ENCODE measurements at places on chromosomes 12 and 14.

DNA sequence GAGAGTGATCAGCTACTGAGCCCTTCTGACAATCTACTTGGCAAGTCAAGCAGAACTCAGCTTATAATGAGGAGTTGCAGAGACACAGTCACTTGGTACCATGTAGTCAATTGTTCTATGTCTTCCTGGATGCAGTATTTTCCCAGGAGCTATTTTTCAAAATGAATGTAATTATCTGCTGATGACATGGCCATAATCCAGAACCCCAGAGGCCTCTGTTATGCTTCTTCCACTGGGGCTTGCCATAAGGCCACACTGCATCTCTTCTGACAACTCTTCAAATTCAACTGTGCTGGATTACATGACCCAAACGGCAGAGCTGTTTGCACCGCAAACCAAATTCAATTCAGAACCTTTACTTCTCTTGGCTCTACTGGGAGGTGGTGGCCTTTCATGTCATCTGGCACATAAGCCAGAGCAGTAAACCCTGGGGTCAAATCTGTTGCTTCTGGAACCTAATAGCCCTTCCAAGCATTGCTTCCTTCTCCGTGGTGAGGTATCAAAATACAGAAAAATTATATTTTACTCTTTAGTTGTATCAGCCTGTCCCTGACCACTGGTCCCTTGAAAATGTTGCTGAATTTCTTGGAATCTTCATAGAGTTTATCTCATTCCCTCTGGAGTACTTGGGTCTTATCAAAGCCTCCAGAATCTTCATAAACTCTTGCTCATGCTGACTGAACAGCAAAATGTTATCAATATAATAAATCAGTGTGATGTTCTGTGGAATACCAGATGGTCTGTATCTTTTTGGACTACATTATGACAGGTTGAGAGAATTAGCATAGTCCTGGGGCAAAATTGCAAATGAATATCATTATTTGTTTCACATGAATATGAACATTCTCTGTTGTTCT is 79.4 kb upstream of the DCN start:
- DNase-seq: no peak

GRCh38 chr12:132489602-132490266 is at the start of gene FBRSL1:
TSS of gene FBRSL1 (plus strand) at chr12:132490151.
- peak; percentile 96 for DNase-seq

GRCh38 chr14:29712601-29713000 is 215.0 kb downstream of the PRKD1 start:
- no peak for DNase-seq

DNA sequence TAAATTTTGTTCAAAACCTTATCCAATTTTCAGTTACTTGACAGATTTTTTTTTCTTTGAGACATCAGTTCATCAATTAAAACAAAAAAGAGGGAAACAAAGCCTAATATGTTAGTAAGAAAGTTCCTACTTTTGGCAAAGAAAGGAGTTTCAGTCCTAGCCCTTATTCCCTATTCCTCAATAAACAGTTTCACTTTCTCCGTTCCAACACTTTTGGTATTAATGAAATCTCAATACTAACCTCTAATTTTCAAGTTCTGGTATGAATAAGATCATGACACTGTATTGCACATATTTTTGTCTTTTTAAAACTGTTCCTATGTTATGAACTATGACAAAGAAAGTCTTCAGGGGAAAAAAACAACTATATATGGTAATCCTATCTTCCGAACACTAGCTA is 48.4 kb downstream of the RPS6KA5 start:
- no peak for DNase-seq

DNA sequence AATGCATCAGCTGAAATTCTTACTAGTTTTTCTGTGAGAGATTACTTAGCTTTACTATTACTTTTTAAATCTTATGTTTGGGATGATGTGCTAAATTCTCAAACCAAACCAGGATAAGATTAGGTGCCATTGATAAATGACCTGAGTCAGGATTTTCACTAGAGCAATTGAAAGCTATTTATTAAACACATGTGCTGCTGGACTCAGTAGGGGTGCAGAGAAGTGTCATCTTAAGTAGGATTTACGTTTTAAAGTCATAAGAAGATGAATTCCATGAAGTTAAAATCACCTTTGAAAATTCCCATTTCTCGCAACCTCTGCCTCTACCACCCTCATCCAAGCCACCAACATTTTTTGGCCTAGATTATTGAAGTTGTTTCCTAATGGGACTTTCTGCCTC is 8.8 kb downstream of the TMEM263 start:
- DNase-seq: no peak

- DNase-seq: no peak
Measured at GRCh38 chr12:9707356-9707755, 25.5 kb downstream of the CLECL1 start.

GRCh38 chr12:65205886-65206285 is 36.5 kb downstream of the LEMD3 start:
- no peak for DNase-seq

DNA sequence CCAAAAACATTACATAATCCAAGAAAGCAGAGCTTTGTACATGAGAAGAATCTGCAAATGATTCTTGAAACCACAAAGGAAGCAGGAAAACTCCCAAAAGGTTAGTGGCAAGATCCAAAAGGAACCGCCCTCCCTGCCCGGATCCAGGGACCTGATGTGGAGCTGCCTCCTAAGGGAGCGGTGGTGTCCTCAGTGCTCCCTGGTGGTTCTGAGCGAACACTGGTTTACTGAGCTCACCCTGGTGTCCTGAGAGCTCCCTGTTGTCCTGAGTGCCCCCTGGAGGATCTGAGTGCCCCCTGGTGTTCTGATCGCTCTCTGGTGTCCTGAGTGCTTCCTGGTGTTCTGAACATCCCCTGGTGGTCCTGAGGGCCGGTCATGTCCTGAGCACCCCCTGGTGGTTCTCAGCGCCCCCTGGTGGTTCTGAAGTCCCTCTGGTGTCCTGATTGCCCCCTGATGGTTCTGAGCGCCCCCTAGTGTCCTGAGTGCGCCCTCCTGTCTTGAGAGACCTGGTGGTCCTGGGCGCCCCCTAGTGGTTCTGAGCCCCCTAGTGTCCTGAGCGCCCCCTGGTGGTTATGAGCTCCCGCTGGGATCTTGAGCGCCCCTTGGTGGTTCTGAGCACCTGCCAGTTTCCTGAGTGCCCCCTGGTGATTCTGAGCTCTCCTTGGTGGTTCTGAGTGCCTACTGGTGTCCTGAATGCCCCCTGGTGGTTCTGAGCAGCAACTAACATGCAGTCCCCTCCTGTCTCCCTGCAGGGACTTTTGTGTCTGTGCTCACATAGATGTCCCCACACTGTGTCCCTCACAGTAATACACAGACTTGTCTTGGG is 891.1 kb downstream of the TMEM121 start:
- no peak for DNase-seq

GRCh38 chr12:92675092-92675865 is 27.5 kb upstream of the PLEKHG7 start:
- DNase-seq: no peak

DNA sequence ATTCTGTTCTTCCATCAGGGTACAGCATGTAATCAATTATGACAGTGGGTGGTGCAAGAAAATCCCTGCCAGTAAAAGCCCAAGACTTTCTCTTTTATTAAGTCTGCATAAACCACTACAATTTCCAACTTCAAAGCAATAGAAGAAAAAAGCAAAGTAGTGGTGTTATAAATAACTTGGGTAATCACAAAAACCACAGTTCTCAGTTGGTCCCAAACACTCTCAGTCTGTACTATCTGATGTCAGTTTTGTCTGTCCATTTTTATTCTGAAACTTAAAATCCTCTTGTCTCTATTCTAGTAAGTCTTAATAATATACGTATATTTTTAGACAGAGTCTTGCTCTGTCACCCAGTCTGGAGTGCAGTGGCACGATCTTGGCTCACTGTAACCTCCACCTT is 8.8 kb upstream of the TIGAR start:
- no peak for DNase-seq

- no peak for DNase-seq
Measured at GRCh38 chr14:69996216-69996615, 117.0 kb downstream of the SMOC1 start.

GRCh38 chr12:26132866-26133265 is 8.0 kb upstream of the BHLHE41 start:
- no peak for DNase-seq

GRCh38 chr12:116157845-116158267 is 119.6 kb downstream of the MED13L start:
- no peak for DNase-seq

GRCh38 chr12:42585154-42585840 is 4.2 kb downstream of the PRICKLE1 start:
- DNase-seq: no peak

DNA sequence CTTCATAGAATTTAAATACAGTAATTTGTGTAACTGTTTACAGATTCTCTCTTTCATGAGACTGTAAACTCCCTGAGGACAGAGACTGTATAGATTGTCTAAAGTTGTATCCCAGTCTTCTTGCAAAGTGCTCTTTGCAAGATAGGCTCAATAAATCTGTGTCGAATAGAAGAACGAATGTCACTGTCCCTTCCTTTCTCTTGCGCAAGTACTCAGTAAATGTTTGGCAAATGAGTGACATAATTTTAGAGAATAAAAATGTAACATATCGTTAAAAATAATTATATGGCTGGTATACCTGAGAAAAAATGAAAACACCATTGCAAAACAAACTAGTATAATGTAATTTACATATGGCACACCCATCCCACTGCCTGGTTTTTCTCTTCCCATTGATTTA is 1.9 kb upstream of the RALGAPA1 start:
- DNase-seq: no peak

DNA sequence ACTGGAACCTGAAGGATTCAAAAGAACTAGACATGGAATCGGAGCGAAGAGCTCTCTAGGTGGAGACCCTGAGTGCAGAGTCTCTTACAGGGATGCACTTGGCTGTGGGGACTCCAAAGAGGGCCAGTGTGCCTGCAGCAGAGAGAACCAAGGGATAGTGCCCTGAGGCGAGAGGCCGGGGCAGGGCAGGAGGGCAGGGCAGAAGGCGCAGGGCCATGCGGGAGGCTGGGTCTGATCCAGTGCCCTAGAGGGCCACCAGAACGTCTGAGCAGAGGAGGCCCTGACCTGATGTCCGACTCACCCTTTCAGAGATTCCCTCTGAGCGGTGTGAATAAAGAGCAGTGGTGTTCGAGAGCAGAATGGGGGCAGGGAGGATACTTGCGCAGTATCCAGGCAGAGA is 205.4 kb upstream of the FKBP4 start:
- DNase-seq: no peak

DNA sequence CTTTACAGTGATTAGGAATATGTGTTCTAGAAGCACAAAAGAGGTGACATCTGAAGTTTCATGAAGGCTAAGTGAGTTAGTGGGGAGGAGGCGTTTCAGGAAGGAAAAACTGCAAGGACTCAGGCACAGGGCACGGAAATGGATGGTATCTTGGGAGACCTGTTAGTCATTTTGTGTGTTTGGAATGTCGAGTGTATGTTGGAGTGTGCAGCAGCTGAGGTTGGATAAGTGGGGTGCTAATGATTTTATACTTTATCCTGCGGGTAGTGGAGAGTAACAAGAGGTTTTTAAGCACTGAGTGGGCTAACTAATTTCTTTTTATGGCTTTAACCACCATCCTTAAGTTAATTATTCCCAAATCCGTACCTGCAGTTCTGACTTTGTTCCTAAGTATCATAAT is 571.5 kb upstream of the FBXO33 start:
- DNase-seq: no peak

- DNase-seq: no peak
Measured at GRCh38 chr12:44015333-44015941, 179.6 kb downstream of the TMEM117 start.

- DNase-seq: no peak
Measured at GRCh38 chr14:97178781-97179180, 381.6 kb downstream of the VRK1 start.

DNA sequence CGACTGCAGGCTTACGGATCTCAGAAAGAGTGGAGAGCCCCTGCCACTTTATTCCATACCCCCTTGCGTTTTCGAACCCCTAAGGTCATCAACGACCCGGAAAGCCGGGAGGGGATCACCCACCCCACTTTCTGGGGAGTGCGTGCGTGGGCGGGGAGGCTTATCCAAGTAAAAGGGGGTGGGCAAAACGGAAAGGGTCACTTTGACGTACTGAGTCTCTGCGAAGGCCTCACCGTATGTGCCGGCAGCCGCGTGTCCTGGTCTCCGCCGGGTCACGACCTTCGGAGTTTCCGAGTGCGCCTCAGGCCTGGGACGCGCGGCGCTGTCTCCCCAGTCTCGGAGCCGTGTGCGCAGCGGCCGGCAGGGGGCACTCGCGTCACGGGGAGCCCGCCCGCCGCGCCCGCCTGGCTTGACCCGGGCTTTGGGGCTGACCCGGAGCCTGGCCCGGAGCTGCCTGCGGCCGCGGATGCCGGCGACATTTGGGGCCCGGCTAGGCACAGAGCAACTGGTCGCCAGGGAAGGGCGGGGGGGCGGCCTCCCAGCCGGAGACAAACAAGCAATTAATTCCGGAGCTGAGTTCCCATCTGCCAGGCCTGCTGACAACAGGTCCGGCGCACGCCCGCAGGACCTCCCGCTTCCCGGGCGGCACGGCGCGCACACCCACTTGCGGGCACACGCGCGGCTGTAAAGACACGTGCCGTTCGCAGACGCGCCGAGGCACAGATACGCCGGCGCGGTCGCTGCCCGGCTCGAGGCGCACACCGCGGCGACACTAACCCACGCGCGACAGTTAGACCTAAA is 890 bp upstream of the KIF26A start:
- DNase-seq: peak; percentile 81

DNA sequence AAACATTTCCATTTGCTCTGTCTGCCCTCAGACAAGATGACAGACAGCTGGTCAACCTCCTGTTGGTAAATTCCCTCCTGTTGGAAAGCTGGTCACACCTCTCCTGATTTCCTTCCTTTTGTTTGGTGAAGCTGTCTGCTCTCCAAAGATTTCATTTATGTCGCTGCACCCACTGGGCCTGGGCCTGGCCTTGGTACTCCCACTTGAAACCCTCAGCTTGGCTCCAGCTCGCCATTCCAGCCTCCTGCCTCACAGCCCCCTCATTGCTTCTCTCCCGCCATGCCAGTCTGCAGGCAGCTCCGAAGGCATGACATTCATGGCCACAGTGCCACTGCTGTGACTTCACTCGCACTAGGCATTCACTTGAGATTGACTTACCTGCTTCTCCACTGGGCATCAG is 451.8 kb downstream of the VRK1 start:
- DNase-seq: no peak

GRCh38 chr14:99266181-99267178 is 5.5 kb downstream of the BCL11B start:
- DNase-seq: no peak

GRCh38 chr12:13171921-13172859 is 24.3 kb upstream of the EMP1 start:
- DNase-seq: no peak

DNA sequence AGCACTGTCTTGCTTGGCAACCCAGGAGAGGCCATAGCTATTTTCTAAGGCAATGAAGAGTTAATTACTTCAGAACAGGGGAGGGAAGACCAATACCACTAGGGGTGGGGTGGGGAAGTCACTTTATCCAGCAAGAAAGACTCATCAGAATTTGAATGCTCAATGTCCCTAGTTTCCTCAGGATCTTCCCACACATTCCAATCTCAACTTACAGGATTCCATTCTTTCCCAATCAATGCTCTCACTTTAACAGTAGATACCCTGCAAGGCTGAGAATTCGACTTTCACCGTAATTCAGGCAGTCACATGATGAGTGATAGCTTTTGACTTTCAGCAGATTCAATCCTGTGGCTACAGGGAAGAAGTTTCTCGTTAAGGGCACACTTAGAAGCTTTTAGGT is 526.6 kb upstream of the SEL1L start:
- no peak for DNase-seq

Data from D721Med (cell line).